ENCODE measurements at places on chromosomes 12 and 14.

- no peak for DNase-seq
Measured at GRCh38 chr14:101473045-101473729, 88.1 kb upstream of the DIO3 start.

DNA sequence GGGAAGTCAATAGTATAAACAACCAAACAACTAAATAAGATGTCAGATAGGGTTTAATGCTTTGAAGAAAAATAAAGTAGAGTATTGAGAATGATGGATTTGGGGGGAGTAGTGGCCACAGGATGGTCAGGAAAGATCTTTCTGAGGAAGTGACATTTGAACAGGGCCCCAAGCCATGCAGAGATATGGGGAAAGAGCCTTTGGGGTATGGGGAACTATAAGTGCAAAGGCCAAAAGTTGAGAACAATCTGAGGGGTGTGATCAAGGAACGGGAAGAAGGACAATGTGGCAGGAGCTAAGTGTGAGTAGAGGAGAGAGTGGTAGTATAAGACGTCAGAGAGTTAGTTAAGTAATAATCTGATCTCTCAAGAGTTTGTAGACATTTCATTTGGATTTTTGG lies 1.3 kb downstream of the MRPS35 start:
- no peak for DNase-seq

- no peak for DNase-seq
Measured at GRCh38 chr12:111981987-111982386, 31.0 kb downstream of the TMEM116 start.

- DNase-seq: no peak
Measured at GRCh38 chr12:118397708-118398440, 21.5 kb downstream of the SUDS3 start.

GRCh38 chr12:124286414-124286813 lies 8.5 kb upstream of the RFLNA start:
- no peak for DNase-seq

- no peak for DNase-seq
Measured at GRCh38 chr12:13181375-13182070, 15.0 kb upstream of the EMP1 start.

- no peak for DNase-seq
Measured at GRCh38 chr14:67646131-67646530, 26.4 kb downstream of the ARG2 start.

DNA sequence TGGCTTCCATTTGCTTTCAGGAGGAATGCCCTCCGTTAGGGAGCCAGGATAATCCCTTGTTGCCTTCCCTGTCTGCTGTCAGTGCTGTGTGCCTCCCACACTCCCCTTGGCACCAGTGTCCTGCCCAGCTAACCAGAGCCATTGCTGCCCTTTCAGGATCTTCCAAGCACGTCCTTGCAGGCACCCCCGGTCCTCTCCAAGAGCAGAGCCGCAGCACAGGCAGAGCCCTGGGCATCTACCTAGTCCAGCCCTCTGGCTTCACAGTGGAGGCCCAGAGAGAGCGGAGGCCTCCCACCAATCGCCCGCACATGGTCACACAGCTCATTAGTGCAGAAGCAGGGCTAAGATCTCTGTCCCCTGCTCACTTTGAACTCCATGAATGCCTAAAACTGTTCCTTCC lies 39.0 kb upstream of the TSPAN9 start:
- DNase-seq: no peak

GRCh38 chr12:118376089-118377020 lies at the start of gene SUDS3:
Gene SUDS3 (plus strand): TSS chr12:118376555. CDS start chr12:118376692, 137 bp downstream.
- peak; percentile 95 for DNase-seq

DNA sequence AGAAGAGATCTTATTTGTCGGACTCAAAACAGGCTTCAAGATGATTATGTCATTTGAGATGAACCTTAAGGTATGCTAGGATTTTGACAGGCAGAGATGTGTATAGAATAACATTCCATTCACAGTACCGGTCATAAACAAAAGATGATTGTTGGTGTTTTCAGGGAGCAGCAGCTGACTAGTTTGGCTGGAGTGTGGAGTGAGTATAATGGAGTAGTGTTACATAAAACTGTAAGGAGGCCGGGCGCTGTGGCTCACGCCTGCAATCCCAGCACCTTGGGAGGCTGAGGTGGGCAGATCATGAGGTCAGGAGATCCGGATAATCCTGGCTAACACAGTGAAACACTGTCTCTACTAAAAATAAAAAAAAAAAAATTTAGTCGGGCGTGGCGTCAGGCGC lies 23.9 kb downstream of the SERPINA10 start:
- no peak for DNase-seq

- no peak for DNase-seq
Measured at GRCh38 chr12:106766393-106766826, 8.1 kb upstream of the RIC8B start.
